ENCODE measurements at places on chromosomes 16 and 17.

DNA sequence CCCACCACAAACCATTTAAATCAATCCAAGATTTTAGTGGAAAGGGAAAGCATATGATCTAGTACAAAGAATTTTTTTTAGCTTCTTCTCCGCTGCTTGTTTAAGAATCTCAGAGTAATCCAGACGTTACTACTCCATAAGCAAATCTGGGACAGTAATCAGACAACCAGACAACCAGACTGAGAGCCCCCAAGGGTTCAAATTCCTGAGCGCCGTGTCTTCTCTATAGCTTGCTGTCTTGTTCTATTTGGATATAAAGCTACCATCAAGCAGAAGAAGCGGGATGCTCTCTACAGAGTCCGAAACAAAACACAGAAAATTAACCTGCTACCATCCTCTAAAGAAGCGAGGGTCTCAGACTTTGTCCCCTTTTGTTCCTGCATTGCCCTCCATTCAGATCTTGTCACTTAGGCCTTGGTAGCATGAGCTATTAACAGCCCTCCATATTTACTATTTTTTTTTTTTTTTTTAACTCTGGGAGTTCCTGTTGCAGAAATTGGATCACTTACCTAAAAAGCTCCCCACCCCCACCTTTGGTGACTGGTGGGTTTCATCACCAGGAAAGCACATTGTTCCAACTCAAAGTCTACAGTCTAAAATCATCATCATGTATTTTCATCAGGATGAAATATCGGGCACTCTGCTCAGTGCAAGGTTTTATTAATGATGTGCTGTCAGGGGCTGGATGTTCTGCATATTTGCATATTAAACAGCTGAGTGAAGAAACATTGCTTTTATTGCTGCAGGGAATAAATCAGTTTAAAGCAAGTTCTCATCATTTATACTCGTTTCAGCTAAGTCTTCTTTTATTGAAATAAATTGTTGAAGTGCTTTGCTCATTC lies 576.7 kb downstream of the WWOX start:
- no peak for DNase-seq

GRCh38 chr17:72467841-72468653 lies 347.2 kb downstream of the SOX9 start:
- no peak for DNase-seq

GRCh38 chr17:50841277-50841948 lies 6.0 kb downstream of the WFIKKN2 start:
- DNase-seq = no peak

- no peak for DNase-seq
These were observed 212.8 kb downstream of the MSI2 start for GRCh38 chr17:57468932-57469775.

DNA sequence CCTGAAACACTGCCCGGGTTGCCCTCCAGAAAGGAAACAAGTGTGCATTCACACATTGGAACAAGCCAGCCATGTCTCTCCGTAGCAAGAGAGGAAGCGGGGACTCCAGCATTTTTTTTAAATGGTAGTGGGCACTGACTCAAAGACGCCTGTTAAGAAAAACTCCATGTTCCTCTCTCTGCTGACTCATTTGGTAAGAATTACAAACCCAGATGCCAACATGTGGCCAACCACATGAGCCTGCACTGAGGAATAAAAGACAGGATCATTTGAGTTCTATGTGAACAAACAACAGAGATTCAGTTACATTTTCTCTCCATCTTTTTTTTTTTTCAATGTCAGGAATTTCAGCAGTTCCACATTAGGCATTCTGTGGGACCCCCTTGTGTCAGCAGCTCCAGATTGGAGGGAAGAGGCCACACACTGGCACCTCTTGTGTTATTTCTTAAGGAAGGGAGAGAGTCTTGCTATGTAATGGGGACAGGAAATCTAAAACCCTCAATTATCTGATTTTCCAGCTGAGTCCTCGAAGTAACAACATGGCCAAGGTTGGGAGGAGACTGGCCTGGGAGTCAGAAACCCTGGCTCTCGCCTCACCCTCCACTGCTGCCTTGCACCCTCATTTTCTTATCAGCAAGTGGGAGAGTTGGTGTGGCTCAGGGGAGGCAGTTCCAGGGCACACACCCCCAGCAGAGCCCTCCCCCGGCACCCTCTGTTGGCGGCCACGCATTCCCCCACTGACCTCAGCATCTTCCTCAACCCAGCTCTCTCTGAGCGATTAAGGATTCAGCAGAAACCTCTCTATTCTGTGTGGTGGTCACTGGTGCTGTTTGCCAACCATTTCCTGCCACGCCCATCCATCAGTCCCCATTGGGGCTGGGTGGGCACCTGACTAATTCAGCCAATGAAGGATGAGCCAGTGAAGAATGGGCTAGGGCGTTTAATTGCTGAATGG lies 173.0 kb downstream of the FOXL1 start:
- no peak for DNase-seq

GRCh38 chr16:86517033-86517432 lies 6.7 kb downstream of the FOXF1 start:
- no peak for DNase-seq

- no peak for DNase-seq
These were observed 4.1 kb downstream of the RUNDC3A start for GRCh38 chr17:44312396-44313104.

- no peak for DNase-seq
These were observed 441.1 kb upstream of the MON1B start for GRCh38 chr16:76749780-76750375.

DNA sequence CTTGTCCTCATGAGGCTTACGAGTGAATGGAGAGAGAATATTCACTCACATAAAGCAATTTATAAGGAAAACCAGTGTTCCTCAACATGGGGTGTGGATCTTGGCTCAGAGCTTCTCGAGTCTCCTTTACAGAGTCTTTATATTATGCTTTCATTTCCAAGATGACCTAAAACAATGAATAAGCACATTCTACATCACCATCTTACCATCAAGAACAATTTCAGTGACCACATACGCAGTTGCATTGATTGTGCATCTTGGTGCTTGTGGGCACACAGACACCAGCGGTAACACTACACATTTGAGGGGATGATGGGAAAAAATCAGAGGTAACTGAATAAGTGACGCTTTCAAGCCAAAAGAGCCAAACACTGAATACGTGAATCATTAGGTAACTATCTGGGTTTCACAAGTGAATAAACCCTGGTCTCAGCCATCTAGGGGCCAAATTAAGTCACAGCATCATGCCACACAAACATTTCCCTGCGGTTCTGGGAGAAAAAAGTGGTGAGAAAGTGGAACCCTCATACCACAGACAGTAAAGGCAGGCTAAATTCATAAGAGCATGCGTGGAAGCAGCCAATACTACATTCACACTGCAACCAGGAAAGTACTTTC lies 9.4 kb downstream of the CWC25 start:
- no peak for DNase-seq

DNA sequence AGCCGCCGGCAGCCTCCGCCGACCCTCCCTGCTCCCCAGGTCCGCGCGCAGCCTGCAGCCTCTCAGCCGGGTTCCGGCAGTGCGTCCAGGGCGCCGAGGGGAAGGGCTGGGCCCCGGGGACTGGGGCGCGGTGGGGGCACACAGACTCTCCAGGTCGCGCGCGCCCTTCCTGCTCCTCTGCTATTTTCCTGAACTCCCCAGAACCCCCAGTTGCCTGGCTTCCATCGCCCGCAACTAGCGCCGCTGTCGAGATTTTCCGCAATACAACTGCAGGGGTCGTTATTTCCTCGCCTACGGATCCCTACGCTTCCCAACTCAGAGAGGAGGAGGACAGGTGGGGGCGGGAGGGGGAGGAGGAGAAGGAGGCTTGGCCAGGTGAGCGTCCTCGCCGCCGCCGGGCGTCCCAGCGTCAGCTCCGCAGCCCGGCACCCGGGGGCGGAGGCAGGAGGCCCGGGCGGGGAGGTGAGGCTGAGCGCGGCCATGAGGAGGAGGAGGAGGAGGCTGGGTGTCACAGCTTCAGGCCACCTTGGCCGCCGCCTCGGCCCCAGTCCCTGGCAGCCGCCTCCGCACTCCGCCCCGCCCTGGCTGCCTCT lies at the start of gene CA10:
Gene CA10, minus strand, starts transcription at position 265 of the 593 bp plus-strand sequence.
- DNase-seq = no peak

GRCh38 chr17:63222655-63223054 lies 223.5 kb downstream of the CYB561 start:
- no peak for DNase-seq

GRCh38 chr17:49447628-49448302 lies 33.1 kb upstream of the PHB1 start:
- DNase-seq = no peak

DNA sequence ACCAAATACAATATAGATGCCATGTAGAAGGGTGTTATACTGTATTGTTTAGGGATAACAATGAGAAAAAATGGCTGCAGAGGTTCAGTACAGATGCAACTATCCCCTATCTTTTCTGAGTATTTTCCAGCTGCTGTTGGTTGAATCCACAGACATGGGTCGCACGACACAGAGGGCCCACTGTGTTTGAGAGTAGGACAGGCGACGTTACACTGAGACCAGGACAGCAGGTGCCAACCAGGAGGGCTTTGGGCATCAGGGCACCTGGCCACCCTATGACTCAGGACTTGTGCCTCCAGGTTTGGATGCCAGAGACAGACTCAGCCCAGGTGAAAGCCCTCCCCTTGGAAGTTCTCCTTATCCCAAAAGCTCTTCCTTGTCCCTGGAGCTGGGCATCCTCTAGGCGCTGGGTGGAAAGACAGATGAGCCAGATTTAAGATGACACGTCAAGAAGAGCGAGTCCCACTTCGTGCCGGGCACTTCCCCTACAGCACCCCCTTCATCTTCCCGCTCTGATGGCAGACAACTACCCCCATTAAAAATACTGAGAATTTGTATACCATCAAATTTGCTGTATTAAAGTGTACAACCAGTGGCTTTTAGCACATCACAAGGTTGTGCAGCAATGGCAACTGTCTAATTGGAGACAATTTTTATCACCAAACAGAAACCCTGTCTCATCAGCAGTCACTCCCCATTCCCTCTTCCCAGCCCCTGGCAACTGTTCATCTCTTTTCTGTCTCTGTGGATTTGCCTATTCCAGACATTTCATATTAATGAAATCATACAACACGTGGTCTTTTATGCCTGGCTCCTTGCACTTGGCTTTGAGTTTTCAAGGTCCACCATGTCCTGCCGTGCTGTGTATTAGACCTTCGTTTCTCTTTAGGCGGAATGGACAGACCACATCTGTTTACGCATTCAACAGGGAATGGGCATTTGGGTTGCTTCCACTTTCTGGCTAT lies 30.6 kb downstream of the TNFRSF13B start:
- DNase-seq = no peak

DNA sequence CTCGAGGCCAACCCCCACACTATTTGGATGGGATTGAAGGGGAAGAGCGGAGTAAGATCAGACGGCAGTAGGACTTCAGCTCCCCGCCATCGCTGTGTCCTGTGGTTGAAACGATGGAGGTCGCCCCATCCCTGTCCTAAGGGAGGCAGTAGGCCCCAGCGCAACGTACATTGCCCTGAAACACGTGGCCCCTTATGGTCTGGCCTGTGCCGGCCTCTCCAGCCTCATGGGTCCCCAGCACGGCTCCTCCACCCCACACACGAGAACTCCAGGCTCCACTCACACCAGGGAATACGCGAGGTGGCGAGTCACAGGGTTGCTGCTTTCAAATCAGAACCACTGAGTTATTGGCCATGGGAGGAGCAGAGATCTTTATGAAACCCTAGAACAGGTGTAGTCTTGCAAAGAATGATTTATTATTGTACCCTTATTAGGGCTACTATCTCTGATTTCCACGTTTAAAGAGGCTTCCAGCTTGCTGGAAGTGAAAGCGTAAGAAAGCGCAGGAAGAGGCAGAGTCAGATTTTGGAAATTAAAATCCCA lies 669 bp upstream of the DCTPP1 start:
- no peak for DNase-seq

GRCh38 chr17:36124879-36125824 lies 21.5 kb downstream of the CCL4 start:
- DNase-seq = no peak
